AG04450 (cell line): ENCODE measurements at places on chromosomes 5 and 9.

GRCh38 chr9:69585571-69585970 is 86.6 kb downstream of the APBA1 start:
- DNase-seq, result no peak

DNA sequence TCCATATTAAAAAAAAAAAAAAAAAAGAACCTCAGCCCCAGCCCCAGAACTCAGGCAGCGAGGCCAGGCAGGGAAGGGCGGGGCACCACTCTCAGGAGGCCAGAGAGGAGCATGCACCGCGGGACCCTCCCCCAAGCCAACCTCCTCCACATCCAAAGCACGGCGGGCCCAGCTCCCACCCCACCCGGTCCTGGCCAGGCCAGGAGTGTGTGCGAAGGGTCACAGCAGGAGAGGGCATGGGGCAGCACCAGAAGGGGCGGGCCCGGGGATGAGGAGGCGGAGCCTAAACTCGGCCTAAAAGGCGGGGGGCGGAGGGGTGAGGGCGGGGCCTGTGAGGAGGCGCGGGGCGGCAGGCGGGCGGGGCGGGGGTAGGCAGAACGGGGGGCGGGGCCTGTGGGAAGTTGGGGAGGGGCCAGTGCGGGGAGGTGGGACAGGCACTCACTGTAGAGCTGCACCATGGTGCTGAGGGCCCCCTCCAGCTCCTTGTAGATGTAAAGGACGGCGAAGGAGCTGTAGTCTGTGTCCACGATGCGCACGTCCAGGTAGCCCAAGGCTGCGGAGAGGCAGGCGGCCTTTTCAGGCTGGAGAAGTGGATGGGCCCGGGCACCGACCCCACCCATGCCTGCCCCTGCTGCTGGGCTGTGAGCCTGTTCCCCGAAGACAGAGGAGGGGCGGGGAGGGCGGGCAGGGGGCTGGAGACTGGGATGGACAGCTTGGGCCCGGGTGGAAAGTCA is 1.2 kb downstream of the LCN15 start:
- DNase-seq, result no peak

GRCh38 chr9:87831159-87831558 is 51.5 kb upstream of the SPATA31E1 start:
- DNase-seq, result no peak

DNA sequence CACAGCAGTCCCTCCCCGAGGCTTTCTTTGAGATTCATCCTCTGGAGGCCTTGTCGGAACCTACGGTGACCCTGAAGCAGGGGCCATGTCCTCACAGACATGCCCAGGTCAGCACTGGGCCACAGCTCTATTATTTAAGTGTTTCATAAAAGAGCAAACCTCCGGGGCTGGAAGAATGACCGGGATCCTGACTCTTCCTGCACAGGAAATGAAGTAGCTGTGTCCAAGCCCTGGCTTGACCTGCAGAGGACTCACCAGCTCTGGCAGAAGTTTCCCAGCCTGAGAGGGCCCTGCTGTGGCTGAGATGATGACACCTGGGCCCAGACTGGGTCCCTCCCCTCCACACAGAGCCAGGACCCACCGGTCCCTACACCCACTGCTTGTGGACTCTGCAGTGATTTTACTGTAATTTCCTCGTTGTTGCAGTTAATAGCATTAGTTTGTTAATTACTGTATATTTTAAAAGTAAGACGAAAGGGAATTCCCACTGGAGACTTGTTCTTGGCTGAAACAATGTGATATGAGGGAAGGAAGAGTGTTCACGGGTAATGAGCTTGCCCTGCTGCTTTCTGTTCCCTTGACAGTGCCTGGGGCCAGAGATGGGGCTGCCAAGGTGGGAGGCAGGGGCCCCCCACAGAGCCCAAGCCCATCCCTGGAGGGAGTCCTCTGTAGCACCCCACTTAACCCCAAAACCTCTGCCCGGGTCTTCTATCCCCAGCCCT is 72.2 kb downstream of the PCDH1 start:
- DNase-seq, result no peak

DNA sequence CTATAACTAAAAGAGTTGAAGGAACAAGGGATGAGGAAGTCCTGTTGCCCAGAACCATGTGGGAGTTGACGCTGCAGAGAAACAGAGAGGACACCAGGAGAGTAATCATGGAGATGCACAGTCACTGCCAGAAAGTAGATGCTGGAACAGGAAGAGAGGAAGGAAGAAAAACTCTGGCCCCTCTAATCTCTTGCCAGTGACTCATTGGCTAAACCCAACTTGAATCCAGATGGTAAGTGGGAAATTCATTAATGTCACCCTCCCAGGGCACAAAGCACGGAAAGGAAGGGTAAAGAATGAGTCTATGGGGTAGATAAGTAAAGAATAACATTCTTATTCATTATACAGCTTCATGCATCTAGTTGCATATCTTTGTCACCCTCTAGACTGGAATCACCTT is 631.9 kb downstream of the PRELID2 start:
- no peak for DNase-seq

DNA sequence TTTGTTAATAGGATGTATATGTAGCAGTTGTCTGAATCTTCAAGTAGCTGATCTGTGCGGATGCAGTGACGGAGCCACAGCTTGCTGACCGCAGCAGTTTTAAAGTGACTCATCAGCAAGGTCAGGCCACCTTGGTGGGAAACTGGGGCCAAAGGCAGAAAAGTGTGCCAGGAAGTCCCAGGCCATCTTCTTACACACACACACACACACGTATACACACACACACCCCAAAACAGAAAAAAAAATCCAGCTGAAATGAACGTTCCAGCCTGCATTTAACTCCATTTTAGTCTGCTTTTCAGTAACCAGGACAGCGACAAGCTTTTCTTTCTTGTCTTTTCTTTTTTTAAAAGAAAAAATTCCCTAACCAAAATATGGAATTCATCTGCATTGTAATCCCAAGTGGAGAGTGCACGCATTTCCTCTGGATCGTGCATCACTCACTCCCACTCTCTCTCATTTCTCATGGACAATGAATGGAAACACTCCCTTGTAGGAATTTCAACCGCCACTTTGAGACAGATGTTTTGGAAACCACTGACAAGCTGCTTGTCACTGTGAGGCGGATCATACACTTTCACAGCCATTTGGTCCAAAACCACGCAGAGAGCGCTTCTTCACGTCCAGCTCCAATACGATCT is 103.9 kb downstream of the LHFPL2 start:
- DNase-seq, result no peak

- no peak for DNase-seq
These were observed 23.3 kb downstream of the DCANP1 start for GRCh38 chr5:135423846-135424168.

DNA sequence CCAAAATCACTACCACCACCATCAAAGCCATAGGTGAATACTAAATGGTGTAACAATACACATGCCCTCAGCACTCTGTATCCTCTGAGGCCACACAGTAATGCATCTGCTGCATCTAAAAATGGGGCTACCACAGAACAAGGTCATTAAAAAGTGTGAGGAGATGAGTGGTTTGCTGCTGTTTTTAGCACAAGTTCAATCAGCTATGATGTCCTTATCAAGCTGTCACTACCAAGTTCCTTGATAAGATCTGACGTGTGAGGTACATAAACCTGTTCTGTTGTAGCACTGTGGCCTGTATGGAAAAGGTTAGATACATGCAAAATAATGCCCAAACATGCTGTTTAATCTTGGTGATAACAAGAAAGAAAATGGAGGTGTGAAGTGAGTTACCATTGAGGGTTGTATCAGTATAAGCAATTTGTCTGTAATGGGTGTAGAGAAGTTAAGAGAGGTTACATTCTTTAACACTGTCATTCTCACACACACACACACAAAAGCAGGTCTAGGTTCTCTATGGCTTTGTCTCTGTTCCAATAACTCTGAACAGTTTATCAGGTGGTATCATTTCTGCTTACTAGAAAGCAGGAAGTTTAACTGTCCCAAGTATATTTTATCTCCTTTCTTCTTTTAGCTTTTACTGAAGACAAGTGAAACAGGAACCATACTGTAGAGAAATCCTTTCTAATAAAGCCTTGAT is 252.9 kb downstream of the CWC27 start:
- DNase-seq, result no peak

DNA sequence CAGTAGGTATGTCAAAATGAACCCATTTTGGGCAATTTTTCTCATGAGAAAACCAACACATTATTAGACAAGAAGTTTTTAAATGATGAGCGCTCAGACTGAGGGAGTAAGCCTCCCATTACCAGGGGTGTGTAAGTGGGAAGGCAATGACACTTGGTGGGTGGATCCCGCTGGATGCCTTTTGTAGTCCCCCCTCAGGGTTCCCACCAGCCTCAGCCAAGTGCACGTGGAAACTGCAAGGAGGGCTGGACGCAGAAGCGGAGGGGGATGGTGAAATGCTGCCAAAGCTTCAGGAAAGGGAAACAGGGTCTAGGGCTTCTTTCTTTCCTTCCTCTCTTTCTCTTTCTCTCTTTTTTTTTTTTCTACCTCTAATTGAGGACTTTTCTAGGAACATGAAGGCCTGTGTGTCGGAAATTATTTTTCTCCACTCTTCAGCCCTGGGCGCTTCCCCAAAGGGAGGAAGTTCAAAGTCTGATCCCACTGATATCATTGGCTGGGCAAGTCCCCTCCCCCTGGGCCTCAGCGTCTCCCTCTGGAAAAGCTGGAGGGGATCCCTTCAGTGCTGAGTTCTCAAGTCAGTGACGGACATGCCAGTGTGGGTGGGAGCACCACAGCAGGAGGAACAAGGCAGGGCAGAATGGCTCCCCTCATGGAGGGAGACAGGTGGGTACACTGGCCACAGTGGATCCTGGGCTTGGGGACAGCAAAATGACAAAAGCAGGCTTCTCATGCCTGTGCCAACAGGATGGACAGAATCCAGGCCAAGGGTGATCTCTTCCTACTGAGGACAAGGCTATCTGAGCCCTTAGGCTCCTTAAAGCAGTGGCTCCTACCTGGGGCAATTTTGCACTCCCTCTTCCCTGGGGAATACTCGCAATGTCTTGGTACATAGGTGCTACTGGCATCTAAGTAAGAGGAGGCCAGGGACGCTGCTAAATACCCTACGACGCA is 23.9 kb upstream of the SLC25A51 start:
- no peak for DNase-seq

GRCh38 chr9:99000476-99001395 is 57.0 kb downstream of the COL15A1 start:
- DNase-seq, result no peak

- DNase-seq, result no peak
These were observed 39.4 kb upstream of the RPL26L1 start for GRCh38 chr5:172919525-172920446.

DNA sequence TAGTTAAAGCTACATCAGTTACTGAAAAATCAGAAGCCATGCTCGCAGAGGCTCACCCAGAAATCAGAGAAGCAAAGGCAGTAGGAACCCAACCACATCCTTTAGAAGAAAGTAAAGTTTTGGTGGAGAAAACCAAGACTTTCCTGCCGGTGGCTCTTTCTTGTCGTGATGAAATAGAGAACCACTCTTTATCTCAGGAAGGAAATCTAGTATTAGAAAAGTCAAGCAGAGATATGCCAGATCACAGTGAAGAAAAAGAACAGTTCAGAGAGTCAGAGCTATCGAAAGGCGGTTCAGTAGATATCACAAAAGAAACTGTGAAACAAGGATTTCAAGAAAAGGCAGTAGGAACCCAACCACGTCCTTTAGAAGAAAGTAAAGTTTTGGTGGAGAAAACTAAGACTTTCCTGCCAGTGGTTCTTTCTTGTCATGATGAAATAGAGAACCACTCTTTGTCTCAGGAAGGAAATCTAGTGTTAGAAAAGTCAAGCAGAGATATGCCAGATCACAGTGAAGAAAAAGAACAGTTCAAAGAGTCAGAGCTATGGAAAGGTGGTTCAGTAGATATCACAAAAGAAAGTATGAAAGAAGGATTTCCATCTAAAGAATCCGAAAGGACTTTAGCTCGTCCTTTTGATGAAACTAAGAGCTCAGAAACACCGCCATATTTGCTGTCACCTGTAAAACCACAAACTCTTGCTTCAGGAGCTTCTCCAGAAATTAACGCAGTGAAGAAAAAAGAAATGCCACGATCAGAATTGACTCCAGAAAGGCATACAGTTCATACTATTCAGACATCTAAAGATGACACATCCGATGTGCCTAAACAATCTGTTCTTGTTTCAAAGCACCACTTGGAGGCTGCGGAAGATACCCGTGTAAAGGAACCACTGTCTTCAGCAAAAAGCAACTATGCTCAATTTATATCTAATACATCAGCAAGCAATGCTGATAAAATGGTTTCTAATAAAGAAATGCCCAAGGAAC is 47.2 kb downstream of the CMYA5 start:
- DNase-seq, result no peak

DNA sequence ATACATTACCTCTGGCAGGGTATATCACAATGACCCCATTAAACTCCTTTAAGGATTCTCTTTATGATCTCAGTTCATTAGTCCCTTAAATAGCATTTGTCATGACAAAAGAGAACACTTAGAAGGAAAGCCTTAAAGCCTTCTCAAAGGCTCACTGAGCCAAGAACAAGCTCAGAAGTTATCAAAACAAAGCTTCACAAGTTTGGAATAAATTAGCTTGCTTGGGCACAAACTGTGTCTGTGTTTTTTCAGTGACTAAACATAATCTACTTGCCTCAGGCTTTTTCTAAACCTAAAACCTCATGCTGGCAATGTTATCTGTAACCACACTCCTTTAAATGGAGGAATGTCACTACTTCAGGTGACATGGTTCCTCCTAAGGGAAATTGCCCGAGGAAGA is 1114.9 kb upstream of the C9orf72 start:
- DNase-seq, result no peak

DNA sequence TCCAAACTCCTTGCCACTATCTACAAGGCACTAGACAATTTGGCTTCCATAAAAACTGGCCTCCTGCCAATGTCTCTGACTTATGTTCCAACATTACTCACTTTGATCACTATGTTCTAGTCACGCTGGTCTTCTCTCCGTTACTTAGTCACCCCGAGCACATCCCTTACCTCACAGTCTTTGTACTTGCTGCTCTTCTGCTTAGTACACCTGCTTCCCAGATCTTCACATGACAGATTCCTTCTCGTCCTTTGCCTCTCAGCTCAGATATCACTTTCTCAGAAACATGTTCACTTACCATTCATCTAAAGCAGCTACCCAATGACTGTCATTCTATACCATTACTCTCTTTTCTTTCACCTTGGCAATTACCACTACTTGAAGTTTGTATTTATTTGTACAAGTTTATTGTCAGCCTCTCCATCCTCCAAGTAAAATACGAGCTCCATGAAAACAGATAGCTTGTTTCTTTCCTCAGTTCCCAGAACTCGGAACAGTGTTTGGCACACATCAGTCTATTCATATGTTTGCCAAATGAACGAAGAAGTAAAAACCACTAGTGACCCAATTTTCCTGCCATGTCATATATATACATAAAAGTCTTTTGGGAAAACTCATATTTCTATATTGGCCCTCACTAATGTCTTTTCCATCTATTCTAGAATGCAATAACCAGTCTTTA is 5.9 kb upstream of the SLC22A5 start:
- peak; percentile 39 for DNase-seq

- no peak for DNase-seq
These were observed 84.8 kb downstream of the MVB12B start for GRCh38 chr9:126411225-126411947.

DNA sequence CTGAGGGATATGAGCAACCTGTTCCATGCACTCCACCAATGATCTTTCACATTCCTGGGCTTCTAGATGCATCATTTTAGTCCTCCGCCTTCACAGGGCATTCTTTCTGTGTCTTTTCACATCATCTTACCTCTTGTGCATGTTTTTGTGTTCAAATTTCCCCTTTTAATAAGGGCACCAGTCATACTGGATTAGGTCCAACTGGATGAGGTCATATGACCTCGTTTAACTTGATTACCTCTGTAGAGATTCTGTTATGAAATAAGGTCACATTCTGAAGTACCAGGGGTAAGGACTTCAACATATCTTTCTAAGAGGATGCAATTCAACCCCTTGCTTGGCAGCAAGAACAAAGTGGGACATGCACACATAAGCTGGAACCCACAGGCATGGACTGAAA is 335.3 kb upstream of the TLE4 start:
- no peak for DNase-seq
